CD8-positive, alpha-beta memory T cell (primary cell): ENCODE measurements at places on chromosomes 5 and 9.
A peak's percentile ranks its signal among the peaks of the same experiment; 100 is the strongest.

DNA sequence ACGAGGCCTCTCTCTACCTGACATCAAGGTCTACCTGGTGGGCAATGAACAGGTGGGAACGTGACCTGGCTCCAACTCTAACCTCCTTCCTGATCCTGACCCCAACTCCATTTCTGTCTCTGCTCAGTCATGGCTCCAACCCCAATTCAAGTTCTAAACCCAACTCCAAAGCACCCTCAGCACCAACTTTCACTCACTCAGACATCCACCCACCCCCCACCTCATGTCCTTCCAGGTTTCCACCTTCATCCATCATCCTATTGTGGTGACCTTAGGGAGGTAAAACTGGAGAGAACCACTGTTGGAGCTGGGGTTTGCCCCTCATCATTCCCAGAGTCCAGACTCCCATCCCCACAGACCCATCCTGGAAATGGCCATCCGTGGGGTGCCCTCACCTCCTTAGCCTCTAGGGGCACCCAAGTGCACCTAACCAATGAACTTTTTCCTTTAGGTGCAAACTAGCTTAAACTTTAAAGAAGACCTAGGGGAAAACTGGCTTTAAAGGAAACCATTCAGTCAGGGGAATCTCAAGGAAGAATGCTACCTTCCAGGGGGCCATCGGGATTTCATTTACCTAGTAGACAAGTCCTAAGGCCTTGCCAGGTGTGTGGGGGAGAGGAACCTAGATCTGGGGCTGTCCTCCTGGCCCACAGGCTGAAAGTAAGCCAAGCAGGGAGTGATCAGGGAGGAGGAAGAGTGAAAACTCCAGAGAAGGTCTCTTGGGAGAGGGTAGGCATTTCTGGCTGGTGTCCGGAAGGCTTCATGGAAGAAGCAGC is 11.3 kb downstream of the RGS14 start:
- no peak for DNase-seq

DNA sequence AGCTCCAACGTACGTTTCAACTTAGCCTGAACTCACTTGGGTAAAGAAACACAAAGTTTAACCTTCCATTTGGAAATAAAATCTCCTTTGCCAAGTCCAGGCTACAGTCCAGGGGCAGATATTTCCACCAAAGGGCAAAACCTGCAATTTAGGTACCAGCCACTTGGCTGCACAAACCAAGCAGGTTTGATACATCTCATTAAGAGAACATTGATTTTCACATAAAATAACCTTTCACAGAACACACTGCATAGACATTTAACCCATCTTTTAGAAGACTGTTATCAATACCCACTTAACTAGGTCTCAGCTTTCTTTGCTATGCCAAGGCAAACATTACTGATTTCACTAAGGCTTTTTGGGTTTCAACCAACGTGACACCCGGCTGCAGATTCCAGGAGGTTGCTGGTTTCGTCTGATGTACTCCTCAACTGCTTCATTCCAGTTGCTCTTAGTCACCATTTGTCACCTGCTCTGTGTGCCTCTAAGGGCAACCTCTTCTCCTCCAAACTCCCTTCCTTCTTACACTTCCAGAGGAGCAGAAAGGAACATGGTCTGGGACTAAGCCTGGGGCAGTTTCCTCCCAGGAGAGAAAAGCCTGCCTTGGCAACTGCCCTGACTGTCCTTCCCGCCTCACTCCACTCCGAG is 67.1 kb downstream of the EPB41L4B start:
- DNase-seq: no peak

GRCh38 chr9:136544964-136545691 is 720 bp downstream of the NOTCH1 start:
- DNase-seq: peak; percentile 54

GRCh38 chr9:37862530-37862929 is 41.4 kb downstream of the SLC25A51 start:
- no peak for DNase-seq

- no peak for DNase-seq
Measured at GRCh38 chr9:16150501-16150900, 597.7 kb downstream of the CCDC171 start.

DNA sequence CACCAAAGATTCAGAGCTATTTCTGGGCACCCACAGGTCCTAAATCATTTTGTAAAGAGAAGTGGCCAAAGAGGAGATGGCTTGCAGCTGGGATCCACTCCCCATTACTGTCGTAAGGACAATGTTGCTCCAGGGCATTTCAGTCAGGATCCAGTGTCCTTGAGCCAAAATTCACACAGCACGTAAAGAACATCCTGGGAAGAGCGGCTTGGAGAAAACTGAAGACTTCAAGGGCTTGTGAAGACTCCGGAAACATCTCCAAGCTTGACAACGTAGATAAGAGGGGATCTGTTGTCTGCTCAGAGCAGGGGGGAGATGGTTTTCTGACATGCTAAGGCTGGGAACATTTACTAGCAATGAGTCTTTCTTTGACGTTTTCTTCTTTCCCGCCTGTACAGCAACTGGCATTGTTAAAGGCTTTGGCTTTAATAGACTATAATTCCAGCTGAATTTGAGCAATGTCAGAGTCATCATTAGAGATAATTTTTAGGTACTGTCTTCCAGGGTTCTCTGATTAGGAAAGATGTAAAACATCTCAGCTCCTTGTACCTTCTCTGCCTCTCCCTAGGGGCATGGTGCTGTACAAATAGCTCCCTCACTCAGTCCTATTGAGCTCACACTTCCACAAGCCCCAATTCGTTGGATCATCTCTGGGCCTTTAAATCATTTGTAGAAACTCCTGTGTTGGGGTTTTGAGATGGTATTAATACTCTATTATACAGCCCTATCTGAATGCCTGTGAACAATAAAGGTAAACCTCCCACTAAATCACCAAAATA is 39.7 kb downstream of the EGFLAM start:
- no peak for DNase-seq

GRCh38 chr9:104686081-104686480 is 8.2 kb upstream of the OR13D1 start:
- DNase-seq: no peak

DNA sequence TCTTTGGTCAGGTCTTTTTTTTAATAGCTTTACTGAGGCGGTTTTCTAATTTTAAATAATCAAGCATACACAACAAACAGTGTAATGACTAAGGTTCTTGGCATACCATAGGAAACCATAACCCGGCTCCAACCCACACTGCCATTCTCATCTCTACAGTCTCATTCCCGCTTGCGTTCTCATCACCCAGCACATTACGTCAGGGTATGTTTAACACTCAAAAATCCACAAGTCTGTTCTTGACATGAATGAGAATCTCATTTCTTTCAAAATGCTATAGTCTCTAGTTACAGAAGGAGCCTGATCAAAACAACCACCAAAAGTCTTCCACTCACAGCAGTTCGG is 505 bp downstream of the C5orf34 start:
- no peak for DNase-seq

GRCh38 chr5:135671052-135671705 is 92.4 kb upstream of the CXCL14 start:
- no peak for DNase-seq

GRCh38 chr5:96691503-96692303 is 29.5 kb downstream of the CAST start:
- DNase-seq: no peak

DNA sequence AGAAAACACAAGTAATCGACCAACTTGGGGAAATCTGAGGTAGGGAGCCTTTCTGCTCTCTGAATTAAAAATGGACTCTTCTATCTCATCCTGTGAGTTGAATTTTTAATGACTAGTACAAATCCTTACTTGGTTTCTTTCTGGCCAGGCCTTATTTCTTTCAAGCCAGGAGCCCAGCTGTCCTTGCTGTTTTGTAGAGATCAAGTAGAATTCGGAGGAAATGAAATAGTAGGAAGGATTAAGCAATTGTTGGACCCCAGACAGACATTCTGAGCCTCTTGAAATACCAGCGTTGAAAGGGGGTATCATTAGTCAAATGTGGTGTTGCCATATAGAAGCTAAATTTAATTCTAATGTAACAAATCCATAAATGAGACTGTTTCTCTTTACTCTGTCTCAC is 53.7 kb upstream of the SMIM15 start:
- no peak for DNase-seq

DNA sequence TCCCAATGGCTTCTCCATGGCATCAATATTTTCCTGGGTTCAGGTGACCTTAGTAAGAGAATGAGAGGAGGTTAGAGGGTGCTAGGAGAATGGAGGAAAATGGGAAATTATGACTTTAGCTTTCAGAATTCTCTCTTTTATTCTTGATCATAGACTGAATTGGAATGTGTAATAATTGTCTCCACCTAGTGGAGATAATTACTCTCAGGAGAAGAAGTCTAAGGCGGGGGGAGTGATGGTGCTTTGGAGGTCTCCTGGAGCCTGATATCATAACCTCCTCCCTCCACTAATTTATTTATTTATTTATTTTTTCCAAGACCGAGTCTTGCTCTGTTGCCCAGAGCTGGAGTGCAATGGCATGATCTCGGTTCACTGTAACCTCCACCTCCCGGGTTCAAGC is 221.3 kb downstream of the GRIA1 start:
- no peak for DNase-seq
